ENCODE measurements at places on chromosomes 7 and 10.

DNA sequence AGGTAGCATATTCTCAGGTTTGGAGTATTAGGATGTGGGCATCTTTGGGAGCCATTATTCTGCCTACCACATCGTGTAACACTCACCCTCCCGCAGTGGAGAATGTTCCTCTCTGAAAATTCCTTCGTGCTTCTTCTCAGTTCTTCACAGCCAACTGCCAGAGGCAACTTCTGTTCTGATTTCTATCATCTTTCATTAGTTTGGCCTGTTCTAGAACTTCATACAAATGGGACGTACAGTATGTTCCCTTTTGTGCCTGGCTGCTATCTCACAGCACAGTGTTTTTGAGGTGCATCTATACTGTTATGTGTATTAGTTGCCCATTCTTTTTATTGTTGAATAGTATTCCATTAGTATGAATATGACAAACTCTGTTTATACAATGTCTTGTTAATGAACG, 8.9 kb upstream of the SLC26A3 start:
- no peak for DNase-seq

GRCh38 chr7:128021366-128021765, 9.9 kb downstream of the LRRC4 start:
- no peak for DNase-seq

DNA sequence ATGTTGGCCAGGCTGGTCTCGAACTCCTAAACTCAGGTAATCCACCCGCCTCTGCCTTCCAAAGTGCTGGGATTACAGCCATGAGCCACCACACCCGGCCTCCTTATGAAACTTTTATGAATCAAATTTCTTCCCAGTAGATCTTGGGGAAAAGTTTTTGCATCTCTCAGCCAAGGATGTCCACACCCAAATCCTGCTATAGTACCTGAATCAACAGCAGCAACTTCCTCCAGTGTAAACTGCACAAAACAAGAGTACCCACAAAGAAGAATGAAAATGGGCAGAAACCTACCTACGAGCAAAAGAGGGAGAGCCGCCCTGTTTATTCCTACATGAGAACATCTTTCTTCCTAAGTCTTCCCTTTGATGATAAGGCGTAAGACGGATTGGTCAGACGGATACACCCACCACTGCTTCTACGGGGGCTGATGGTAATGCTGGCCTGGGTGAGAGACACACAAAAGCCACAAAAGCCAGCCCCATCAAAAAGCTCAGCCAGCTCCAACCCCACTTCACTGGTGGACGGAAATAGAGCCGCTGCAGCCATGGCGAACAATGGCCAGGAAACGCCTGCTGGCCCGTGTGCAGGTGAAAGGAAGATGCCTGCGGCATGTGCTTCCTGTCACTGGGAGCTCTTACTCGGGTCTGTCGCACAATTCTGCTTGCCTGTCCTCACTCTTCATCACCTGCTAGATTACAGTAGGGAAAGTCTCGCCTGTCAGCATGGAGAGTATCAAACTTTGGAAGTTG, 10.4 kb downstream of the JCAD start:
- DNase-seq: no peak

DNA sequence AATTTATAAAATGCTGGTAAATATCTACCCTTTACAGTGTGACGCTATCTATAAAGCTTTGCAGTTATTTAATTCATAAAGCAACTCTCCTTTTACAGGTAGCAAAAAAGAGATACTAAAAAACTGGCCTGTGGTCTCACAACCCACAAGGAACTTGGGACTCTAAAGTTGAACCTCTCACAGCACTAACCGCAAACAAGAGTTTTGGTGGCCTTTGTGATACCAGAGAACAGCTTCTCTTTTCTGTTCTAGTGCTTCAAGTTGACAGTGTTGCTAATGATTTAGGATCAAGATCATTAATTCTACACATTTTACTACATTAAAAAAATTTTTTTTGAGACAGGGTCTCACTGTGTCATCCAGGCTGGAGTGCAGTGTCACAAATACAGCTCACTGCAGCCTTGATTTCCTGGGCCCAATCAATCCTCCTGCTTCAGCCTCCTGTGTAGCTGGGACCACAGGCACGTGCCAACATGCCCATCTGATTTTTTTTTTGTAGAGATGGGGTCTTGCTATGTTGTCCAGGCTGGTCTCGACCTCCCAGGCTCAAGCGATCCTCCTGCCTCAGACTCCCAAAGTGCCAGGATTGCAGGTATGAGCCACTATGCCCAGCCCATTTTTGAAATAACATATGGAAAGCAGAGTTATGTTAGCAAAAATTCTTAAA, 56.0 kb upstream of the ST8SIA6 start:
- no peak for DNase-seq

DNA sequence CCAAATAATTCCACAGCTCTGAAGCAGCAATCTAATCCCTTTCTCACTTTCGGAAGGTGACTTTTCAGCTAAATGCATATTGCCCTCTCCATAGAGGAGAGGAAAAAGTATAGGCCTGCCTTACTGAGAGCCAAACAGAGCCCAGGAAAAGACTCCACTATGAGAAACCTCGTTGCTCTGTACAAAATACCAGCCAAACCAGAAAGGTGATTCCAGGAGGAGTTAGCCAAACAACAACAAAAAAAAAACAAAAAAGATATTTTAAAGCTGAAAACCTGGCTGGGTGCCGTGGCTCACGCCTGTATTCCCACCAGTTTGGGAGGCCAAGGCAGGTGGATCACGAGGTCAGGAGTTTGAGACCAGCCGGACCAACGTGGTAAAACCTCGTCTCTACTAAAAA, 70.5 kb downstream of the HOXA1 start:
- no peak for DNase-seq

- no peak for DNase-seq
Observed at GRCh38 chr10:122464250-122464510, 2.8 kb downstream of the HTRA1 start.

GRCh38 chr7:99079104-99079503, 64.8 kb downstream of the SMURF1 start:
- DNase-seq: no peak

GRCh38 chr7:152866791-152867501, 107.4 kb downstream of the ACTR3B start:
- no peak for DNase-seq

GRCh38 chr10:73814896-73815718, 3.7 kb upstream of the NDST2 start:
- no peak for DNase-seq

Measured in stimulated activated CD8-positive, alpha-beta memory T cell treated with anti-CD3 and anti-CD28 coated beads, Interleukin-12 subunit alpha, Interleukin-12 subunit beta, amount 100 ng/mL, for 1 hour (primary cell).